ENCODE measurements at places on chromosomes 7 and 10.

GRCh38 chr7:259751-260405, 30.1 kb upstream of the FOXL3 start:
- no peak for DNase-seq

- DNase-seq = no peak
These were observed 20.4 kb upstream of the FAM20C start for GRCh38 chr7:171912-172515.

DNA sequence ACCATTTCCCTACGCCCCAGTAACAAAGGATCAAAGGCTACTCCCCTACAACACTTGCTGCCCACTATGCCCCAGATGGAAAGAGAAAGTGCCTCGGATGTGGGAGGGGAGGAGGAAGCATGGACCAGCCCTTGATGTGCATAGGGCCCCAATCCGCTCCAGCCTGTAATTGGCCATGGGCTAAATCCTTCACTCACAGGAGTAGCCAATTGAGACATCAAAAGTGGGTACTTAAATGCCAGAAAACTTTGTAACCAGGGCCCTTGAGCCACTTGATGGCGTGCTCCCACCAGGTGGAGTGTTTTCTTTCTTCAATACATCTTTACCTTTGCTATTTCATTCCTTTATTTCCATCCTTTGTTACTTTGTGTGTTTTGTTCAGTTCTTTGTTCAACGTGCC, 500.5 kb upstream of the LRRN3 start:
- no peak for DNase-seq

DNA sequence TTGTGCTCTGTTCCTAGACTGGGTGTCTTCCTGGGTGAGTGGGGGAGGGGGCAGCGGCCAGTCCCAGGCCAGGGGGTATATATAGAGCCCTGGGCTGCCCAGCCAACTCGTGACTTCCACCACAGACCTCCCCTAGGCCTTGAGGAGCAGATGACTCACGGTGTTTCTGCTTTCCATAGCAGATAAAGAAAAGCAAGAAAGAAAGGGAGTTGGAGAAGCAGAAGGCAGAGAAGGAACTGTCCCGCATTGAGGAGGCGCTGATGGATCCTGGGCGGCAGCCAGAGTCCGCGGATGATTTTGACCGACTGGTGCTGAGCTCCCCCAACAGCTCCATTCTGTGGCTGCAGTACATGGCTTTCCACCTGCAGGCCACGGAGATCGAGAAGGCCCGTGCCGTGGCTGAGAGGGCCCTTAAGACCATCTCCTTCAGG, 10.1 kb downstream of the CALHM2 start:
- DNase-seq = peak; percentile 29

DNA sequence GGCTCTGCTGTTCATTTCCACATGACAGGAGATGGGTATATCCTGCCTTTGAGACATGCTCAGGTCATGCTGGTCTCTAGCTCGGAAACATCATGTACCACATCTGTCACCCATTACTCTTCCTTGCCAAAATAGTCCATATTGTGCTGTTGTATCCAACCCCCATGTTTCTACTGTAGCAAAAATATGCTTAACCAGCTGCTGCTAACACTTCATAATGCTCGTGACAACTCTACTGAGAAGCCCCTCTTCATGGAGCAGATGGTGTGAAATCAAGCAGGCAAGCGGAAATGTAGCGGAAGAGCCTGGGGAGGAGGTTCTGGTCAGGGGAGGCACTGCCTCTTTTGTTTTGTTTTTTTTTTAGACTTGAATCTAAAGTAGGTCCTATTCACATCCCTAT, 82.9 kb downstream of the NPY start:
- no peak for DNase-seq

DNA sequence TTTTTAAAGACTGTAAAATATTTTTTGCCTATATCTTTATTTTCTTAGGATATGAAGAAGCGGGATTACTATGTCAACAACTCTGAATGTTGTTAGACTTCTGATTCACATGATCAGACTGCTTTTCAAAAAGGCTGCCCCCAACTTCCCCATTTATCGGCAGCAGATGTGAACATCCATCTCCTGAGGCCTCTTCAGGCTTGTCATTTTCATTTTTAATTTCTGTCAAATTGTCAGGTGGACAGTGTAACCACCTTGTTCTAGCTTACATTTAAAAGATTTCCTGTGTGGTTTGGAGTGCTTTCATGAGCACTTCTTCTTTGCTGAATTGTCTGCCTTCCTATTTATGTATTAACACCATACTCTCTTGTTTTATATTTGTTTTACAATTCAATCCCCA, 78.8 kb upstream of the GSDME start:
- no peak for DNase-seq

GRCh38 chr10:6513476-6513875, 66.6 kb downstream of the PRKCQ start:
- DNase-seq = no peak

GRCh38 chr7:100493476-100494264, 9.9 kb downstream of the NYAP1 start:
- DNase-seq = no peak

DNA sequence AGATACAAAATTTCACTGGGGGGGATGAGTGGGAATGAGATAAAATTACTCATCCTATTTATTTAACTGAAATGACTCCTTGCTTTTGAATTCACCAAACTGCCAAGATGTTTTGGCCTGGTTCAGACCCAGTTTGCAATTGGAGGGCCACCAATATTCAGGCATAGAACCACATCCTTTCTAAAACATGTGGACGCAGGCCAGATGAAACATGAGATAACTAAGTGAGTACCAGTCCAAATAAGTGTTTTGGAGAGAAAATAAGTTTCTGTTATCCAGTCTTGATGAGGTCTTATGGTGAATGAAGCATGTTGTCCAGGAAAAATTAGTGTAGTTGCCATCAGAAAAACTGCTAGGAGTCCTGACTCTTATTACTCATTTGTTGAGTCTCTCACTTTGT, 36.3 kb upstream of the PDK4 start:
- no peak for DNase-seq

DNA sequence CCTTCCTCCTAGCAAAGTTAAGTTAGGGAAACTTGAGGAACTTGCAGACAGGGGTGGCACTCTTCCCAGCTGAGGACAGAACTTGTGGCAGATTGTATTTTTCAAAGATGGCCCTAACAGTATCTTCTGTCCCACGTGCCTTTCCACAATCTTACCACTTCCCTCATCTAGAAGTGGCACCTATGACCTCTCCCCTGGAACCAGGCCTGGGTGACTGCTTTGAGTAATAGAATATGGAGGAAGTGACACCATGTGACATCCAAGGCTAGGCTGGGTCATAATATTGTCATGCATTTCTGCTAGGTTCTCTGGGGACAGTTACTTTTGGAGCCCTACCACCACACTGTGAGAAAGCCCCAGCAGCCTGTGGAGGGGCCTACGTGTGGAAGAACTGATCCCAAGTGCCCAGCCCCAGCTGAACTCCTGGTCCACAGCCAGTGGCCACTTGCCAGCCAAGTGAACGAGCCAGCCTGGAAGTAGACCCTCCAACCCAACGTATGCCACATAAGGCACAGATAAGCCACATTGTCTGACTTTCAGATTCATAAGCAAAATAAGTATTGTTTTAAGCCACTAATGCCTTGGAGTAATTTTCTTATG, 193.7 kb downstream of the PTPN20 start:
- no peak for DNase-seq

DNA sequence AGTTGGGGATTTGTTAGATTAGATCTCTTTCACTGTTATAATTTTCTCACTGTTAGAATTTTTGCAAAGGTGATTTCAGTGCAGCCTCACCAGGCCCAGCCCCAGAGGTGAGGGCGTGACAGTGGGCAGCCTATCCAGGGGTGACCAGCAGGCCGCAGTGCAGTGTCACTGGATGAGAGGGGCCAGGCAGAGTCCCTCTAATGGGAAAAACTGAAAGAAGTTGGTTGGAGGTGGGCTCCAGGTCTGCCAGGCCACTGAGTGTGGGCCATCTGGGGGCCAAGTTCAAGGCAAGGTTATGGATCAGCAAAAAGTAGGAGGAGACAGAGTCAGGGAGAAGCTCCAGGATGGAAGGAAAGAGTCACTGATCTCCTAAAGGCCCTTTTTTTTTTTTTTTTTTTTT, 90.5 kb upstream of the SDK1 start:
- no peak for DNase-seq

GRCh38 chr7:98599886-98600285, 17.2 kb upstream of the NPTX2 start:
- no peak for DNase-seq

DNA sequence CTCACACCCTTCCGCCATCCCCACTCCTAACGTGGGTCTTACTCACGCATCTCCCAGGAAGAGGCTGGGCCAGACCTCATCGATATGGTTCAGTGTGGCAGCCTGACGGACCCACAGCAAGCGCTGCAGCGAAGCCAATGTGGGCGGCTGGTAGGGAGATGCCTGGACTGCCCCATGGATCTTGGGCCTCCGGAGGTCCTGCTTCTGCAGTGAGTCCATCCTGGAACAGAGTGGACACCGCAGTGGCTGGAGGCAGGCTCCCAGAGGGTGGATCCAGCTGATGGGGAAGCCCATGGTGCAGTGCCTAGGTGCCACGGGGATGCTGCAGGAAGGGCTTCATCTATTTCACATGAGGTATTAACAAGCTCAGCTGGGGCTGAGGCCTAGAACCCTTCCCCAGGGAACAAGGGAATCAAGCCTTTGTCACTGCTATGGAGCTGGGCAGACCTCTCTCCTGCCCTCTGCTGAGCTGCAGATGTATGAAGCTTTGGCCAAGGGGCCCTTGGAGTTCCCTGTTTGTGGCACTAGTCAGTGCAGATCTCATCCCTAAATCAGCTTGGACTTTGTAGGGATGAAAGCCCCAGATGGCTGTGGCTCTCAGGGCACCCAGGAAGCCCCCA, 13.7 kb upstream of the SAMD8 start:
- no peak for DNase-seq

DNA sequence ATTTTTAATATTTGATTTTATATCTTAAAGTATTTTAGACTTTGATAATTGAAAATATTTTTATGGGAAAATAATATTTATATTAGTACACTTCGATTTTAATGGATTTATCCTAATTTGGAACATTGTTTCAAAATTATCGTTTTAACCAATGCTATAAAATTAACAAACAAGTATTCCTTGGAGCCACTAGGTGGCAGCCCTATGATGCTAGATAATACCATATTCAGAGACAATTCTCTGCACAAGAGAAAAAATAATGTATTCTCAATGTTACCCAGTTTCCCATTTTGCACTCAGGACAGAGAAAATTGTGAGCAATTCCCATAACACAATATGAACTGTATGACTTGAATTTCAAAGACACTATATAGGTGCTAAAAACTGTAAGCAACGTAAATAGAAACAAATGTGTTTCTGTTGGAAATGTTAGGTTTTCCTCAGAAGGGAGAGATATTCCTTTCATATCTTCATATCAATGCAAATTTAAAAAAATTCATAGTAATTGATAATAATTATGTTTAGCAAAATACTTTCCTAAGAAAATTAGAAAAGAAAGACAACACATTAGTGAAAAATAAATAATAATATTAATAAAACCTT, 237.8 kb downstream of the SEMA3E start:
- no peak for DNase-seq

- no peak for DNase-seq
These were observed 39.4 kb upstream of the SLC29A3 start for GRCh38 chr10:71279590-71280170.

GRCh38 chr10:98086837-98087708, 47.4 kb upstream of the R3HCC1L start:
- no peak for DNase-seq

DNA sequence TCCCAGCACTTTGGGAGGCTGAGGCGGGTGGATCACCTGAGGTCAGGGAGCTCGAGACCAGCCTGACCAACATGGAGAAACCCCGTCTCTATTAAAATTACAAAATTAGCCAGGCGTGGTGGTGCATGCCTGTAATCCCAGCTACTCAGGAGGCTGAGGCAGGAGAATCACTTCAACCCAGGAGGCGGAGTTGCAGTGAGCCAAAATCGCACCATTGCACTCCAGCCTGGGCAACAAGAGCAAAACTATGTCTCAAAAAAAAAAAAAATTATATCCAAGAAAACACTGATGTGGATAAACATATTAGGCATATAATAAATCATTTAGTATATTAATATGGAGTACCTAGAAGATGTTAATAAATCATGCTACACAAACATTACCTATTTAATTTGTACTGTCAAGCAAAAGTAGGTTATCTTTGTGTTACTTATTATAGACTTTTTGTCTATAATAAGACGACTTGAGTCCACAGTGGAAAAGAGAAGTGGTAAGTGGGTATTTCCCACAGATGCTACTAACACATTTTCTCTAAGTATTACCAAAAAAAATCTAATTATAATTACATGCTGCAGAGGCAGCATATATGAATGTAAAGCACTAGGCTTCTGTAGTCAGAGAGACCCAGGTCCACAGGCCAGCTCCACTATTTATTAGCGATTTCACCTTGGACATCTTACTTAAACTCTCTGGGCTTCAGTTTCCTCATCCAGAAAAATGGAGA, 34.5 kb downstream of the DNMBP start:
- DNase-seq = no peak

- peak; percentile 5 for DNase-seq
These were observed 81.9 kb upstream of the DYNC1I1 start for GRCh38 chr7:95690367-95690947.

GRCh38 chr7:126658684-126659083, 594.1 kb downstream of the GRM8 start:
- DNase-seq = no peak

DNA sequence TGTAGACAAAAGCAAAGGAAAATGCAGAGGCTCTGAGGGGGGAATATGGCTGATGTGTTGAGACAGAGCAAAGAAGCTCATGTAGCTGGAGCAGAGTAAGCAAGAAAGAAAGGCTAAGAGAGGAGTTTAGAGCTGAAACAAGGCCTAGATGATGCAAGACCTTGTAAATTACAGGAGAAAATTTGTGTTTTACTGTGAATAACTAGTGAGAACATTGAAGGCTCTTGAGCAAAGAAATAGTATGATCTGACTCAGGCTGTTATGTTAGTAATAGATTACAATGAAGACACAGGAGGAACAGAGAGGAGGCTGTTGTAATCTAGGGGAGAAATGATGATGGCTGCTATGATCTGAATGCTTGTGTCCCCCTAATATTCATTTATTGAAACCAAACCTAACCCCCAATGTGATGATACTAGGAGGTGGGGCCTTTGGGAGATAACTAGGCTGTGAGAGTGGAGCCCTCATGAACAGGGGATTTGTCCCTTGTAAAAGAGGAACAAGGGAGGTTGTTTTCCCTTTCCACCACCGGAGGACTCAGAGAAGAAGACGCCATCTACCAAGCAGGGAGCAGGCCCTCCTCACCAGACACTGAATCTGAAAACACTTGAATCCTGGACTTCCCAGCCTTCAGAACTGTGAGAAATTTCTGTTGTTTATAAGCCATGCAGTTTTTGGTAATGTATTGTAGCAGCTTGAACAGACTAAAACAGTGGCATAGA, 394.9 kb downstream of the HTR7 start:
- DNase-seq = no peak

DNA sequence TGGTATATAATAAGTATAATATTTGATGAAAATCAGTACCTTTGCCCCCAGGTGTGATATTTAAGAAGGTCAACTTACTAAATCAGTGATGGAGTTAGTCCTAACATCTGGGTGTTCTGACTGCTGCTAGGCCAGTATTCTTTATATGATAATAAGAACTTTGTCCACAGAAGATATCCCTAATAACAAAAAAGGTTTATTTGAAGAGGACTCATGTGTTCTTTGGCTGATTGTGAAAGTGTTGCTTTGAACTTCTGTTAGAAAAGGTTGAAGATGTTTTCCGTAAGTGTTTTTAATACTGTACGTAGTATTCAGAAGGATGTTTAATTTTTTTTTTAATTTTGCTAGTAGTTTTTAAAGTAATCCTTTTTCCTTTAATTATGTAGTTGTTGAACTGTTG, 10.2 kb downstream of the PTEN start:
- DNase-seq = no peak

- no peak for DNase-seq
These were observed 214.2 kb downstream of the RPS24 start for GRCh38 chr10:78247821-78248220.

- DNase-seq = no peak
These were observed 61.5 kb downstream of the VIPR2 start for GRCh38 chr7:159083001-159083697.
